Foreskin fibroblast (primary cell): ENCODE measurements at places on chromosomes 7 and 10.

GRCh38 chr7:142586611-142587010, 162.7 kb upstream of the PRSS1 start:
- DNase-seq, result no peak

- DNase-seq, result no peak
Observed at GRCh38 chr7:31175672-31176071, 123.6 kb downstream of the ADCYAP1R1 start.

DNA sequence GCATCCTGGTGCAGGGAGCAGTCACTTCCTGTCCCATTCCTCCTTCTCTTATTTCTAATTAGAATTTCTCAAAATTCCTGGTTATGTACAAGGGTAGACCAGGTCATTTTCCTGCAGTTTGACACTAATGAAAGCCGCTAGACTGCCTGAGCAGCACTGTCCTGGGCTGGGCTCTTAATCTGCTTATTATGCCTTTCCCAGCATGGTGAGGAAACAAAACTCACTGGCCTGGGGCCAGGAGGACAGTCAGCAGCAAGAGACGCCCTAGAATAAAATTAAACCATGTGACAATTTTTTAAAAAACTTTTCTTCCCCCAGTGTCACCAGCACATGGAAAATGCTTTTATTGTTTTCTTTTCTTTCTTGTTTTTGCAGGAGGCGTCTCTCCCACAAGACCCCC, 647.5 kb downstream of the TYW1 start:
- DNase-seq, result no peak

- no peak for DNase-seq
Observed at GRCh38 chr7:45974540-45975360, 53.7 kb upstream of the IGFBP3 start.

DNA sequence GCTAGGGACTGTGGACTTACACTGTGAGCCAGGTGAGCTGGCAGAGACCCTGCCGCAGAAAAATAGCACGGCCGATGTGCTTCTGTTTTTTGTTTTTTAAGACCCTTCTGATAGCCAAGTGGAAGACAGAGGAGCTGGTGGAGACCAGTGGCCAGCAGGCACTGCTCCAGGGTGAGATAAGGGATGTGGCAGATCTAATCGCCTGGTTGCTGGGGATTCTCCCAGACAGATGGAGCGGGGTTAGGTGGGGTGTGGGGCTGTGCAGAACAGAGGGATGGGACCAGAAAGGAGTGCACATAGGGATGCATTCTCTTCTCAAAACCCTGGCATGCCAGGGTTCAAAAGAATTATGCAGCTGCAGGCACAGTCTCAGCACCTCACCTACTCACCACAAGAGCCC, 82.2 kb downstream of the VOPP1 start:
- DNase-seq, result no peak

GRCh38 chr10:90032519-90032918, 331.1 kb downstream of the KIF20B start:
- peak; percentile 51 for DNase-seq

DNA sequence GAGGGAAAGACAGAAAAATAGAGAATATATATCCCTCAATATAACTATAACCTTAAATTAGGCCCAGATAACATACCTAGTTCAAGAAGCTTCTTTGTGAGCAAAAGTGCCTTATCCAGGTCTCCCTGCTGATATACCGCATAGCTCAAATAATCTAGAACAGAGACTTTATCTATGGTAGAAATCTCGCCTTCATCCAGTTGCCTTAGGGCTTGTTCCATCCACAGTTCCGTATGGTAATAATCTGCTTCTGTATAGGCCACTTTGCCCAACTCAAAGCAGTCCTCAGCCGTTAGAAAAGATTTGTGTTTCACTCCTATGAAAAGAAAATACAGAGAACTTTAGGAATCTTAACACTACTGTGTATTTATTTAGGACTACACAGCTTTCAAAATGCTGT, 43.4 kb downstream of the P4HA1 start:
- no peak for DNase-seq

- DNase-seq, result no peak
Observed at GRCh38 chr10:27561334-27561733, 57.2 kb downstream of the RAB18 start.

- no peak for DNase-seq
Observed at GRCh38 chr7:41912851-41913567, 210.1 kb upstream of the INHBA start.

GRCh38 chr7:143216686-143217085, 5.2 kb upstream of the TAS2R40 start:
- DNase-seq, result no peak

GRCh38 chr7:38169847-38170246, 8.2 kb upstream of the STARD3NL start:
- DNase-seq, result peak; percentile 83

DNA sequence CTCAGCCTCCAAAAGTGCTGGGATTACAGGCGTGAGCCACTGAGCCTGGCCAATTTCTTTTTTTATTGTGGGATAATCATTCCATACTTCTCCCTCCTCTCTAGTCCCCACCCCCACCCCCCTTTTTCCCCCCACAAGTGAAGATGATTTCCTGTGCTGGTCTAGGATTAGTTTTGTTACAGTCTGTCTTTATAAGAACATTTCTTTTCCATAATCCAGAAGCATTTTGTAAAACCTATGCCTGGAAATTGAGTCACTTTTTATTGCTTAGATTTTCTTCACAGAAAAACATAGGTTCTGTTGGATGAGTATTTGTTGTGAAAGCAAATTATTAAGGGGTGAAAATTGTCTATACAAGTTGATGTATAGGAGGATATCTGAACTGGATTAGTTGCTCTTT, 98.9 kb downstream of the KAT6B start:
- no peak for DNase-seq

- DNase-seq, result no peak
Observed at GRCh38 chr10:62381385-62382102, 7.4 kb downstream of the ZNF365 start.

- peak; percentile 6 for DNase-seq
Observed at GRCh38 chr10:98636921-98637329, 190.2 kb upstream of the HPS1 start.

GRCh38 chr10:104321725-104322415, 16.4 kb downstream of the ITPRIP start:
- no peak for DNase-seq

DNA sequence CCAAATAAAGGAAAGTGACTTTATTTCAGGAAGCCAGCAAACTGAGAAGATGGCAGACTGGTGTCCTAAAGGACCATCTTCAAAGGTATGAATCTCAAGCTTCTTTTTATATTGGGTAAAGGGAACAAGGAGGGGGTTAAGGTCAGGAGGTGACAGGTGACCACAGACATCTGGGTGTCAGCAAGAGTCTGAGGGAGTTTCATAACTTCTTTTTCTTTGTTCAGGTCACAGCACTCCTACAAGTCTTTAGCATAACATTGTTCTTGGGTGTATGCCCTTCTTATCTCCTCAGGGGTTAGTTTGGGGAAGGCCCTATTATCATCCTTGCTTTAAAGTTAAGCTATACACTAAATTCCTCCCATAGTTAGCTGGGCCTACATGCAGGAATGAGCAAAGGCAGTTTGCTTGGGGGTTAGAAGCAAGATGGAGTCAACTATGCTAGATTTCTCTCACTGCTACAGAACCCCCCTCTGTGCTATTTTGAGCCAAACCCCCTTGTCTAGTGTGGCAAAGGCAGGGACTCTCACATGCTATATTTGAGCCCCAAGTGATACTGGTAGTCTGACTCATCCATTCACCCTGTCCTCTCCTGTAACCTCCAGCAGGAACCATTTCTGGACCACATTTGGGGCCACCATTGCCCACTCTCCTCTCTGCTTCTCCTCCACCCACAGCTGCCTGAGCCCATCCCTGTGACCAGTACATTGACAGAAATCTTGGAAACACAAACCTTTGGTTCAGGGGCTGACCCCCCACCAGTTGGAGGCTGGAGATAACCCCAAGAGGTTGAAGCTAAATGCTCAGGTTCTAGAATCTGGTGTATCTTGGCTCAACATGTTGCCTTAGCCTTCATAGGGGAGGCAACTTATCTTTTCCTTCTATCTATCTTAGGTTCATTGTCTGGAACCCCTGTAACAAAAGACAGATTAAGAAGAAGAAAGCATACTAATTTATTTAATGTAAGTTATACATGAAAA, 55.5 kb upstream of the LRGUK start:
- no peak for DNase-seq

- no peak for DNase-seq
Observed at GRCh38 chr10:100836891-100837290, 75.9 kb upstream of the SLF2 start.

GRCh38 chr10:58780476-58780875, 267.8 kb downstream of the BICC1 start:
- DNase-seq, result no peak

DNA sequence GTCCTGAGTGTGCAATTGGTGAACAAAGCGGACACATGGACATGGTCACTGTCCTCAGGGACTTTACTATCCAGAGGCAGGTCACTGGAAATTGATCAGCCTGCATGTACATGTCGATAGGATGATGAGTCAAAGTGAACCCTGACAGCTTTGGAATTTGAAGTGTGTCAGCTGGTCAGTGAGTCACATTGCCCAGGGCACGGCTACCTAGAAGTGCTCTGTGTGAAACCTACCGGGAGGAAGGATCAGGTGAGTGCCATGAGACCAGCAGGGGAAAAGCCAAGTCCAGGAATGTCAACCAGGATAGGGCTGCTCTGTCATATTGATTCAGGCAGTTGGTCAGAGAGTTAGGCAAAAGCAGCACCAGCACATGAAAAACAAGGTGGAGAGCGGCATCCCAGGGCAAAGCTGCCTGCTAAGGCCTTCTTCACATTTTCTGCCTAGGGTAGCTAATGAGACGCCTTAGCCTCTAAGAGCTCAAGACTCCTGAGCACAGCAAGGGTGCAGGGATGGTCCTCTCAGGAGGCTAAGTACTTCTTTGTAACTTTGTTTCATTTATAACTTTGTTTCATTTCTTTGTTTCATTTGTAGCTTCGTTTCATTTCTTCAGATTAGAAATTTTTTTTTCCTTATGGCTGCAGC, 19.4 kb upstream of the PDCD4 start:
- no peak for DNase-seq

DNA sequence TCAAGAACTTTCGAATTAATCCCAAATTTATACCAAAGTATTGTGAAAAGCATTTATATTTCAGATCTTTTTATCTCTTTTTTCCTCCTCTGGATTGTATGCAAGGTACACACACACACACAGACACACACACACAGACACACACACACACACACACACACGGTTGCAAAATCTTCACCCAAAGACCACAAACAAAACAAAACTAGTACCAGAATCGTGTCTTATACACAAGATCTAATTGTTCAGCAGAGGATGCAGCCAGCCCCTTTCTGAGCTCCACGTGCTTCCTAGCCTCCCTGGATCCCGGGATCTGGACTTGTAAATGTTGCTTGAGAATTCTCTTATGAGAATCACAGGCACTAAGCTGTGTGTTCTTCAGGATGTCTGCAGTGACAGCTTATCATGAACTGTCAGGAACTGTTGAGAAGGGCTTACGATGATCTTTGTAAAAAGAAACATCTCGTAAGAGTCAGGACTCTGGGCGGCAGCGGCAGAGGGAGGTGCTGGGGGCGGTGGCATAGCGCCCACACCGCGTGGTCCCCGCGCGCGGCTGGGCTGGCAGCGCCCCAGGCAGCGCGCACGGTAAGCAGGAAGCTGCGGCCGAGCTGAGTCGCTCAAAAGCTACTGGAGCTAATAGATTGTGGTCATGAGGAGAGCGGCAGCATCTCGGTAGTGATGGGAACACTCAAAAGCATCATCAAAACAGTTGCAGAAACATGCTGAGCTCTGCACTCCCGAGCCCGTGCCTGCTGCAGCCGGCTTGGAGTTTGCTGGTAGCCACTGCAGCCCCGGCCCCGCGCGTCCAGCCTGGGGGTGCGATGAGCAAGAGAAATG, 277.6 kb downstream of the GATA3 start:
- no peak for DNase-seq

DNA sequence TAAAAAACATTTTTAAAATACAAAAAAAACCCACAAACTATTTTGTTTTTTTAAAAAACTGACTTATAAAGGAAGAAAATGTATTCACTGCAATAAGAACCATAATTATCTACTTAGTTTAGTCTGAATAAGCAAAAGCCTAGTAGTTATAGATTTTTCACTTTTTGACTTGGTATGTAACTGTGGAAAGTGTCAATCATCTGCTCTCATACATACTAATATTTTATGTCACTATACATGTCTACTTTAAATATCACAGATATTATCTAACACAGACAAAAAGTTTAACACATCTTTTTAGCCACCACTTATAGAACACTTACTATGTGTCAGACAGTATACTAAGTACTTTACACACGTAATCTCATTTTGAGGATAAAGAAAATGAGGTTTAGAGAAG, 3.2 kb upstream of the JMJD1C start:
- no peak for DNase-seq

DNA sequence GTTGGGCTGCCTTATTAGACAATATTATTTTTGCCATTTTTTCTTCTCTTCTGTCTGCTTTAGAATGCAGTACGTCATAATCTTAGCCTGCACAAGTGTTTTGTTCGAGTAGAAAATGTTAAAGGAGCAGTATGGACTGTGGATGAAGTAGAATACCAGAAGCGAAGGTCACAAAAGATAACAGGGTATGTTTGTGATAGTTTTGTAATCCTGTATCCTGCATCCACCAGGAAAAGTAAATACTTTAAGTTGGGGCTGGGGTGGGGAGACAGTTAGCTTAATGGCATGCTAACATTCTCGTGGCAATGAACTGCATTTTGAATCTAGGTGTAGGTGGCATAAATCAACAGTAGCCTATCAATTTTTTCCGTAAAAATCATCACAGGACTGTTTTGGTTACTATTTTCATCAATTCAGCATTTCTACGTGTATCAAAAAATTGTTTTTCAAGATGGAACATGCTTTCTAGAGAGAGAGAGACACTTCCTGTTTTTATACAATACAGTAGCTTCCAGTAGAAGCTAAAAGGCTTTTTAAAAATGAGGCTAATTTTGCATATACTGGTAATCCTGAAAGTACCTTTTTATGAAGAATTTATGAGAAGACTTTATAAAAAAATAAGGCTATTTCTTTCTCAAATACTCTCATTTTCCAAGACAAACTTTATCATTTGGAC, 247.5 kb downstream of the FOXP2 start:
- DNase-seq, result no peak

GRCh38 chr7:28144266-28144665, 36.3 kb downstream of the JAZF1 start:
- no peak for DNase-seq

GRCh38 chr10:133361227-133361626, 3.4 kb upstream of the FUOM start:
- DNase-seq, result no peak

GRCh38 chr10:93718937-93719725, 16.7 kb upstream of the FRA10AC1 start:
- peak; percentile 5 for DNase-seq

DNA sequence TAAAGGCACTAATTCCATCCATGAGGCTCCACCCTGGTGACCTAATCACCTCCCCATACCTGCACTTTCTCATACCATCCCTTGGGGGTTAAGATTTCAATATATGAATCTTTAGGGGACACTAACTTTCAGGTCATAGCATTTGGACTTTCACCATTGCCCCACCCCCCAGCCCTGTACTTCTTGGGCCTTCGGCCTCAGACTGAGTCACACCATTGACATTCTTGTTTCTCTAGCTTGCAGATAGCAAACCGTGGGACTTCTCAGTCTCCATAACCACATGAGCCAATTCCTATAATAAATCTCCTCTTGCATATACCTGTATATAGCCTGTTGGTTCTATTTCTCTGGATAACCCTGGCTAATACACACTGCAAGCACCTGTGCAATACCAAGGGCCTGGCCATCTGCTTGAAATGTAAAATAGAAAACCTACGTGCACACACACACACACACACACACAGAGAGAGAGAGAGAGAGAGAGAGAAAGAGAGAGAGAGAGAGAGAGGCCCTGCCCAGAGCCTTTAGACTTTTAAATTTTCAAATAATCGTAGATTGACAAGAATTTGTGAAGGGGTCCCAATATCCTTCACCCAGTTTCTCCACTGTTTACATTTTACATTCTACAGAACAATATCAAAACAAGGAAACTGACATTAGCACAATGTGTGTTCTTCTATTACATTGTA, 25.3 kb downstream of the ANXA8 start:
- DNase-seq, result peak; percentile 71
